ENCODE measurements at places on chromosomes 7 and 10.

GRCh38 chr7:156609010-156609877 lies 31.3 kb upstream of the RNF32 start:
- DNase-seq: no peak

DNA sequence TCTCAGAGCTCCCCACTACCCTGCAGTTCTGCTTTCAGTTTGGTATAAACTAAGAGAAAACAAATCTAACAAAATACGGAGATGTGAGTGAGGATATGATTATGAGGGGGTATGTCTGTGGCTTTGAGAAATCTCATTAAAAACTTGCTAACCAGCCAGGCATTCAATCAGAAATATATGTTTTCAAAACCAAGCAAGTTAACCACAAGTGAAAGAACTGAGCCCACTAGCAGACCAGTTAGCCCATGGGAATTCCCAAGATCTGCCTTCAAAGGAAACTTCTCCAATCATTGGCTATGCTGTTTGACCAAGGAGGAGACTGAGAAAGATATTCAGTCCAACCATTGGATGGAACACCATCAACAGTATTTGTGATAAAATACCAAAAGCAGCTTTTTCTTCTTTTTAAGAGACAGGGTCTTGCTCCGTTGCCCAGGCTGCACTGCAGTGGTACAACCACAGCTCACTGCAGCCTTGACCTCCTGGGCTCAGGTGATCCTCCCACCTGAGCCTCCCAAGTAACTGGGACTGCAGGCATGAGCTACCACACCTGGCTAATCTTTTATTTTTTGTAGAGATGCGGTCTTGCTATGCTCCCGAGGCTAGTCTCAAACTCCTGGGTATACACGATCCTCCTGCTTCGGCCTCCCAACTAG lies 41.2 kb downstream of the FGFR2 start:
- no peak for DNase-seq

GRCh38 chr10:84015877-84016595 lies 123.3 kb upstream of the GHITM start:
- no peak for DNase-seq

DNA sequence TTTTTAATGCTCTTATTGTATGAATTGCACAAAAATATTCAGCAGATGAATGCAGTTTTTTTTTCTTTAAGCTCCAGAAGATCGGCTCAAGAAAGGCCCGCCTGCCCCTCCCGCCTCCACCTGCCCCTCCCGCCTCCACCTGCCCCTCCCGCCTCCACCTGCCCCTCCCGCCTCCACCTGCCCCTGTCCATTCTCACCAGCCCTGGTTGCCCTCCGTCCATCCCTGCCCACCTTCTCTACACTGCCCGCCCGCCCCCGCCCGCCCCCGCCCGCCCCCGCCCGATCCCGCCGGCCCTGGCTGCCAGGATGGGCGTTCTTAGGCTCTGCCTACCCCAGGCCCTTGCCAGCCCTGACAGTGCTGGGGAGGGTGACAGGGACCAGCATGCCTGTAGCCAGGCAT lies 67.4 kb downstream of the GLRX3 start:
- no peak for DNase-seq

DNA sequence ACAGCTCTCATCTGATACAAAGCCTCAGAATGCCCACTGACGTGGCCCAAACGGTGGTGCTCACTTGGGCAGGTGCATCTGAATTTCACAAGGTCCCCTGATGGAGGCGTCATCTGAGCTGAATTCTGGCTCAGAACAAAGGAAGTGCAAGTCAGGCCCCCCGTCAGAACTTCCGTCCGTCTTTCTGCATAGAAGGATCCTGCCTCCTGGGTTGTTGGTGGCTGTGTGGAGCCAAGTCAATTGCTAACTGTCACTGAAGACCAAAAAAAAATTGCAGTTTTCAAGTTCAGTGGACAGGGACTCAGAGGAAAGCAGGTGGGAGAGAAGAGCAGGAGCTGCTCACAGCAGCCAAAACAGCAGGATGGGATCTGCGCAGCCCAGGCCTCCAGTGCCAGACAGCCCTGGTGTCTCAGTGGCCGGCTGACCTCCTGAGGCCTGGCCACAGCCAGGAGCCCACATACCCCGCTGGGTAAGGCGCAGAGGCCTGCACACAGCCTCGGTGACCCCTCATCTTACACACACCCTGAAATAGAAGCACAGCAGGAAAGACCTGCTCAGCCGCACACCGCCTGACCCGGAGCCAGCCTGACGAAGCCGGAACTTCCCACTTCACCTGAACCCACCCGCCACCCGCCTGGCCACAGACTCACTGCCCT lies 49.4 kb downstream of the PYROXD2 start:
- no peak for DNase-seq

GRCh38 chr7:117164620-117165019 lies 158.2 kb downstream of the WNT2 start:
- no peak for DNase-seq

DNA sequence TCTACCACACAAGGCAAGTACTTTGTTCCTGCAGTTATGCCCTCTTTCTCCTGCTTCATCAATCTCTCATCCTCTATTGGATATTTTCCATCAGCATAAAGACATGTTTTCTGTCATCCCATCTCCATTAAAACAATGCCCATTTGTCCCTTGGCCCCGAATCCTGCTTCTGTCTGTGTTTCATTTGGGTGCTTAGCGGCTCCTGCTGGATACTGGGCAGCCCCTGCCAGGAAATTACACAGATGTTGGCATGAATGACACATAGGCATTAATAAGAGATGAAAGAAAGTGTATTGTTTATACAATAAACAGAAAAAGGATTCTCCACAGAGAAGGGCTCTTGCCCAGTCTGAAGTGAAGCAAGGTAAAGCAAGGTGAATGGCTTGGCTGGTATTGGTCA lies 765.3 kb downstream of the REEP3 start:
- DNase-seq: no peak

GRCh38 chr7:78095549-78095948 lies 297.0 kb downstream of the PHTF2 start:
- no peak for DNase-seq

DNA sequence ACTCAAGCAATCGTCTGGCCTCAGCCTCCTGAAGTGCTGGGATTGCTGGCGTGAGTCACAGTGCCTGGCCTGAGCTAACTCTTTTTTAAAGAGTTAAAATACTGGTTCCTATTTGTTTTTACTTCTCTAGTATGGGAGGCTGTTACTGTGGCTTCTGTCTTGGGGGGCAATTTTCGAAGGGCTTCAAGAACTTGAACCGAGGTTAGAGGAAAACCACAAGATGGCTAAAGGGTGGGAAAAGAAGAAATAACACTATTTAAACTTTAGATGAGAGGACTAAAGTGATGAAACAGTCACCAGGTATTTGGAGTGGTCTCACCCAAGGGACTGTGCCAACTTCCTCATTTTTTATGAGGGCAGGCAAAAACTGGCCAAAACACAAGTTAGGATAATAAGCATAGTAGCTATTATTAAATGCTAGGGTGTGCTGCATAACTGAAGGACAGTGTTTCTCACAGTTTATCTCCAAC lies 17.8 kb downstream of the MET start:
- DNase-seq: peak; percentile 81

DNA sequence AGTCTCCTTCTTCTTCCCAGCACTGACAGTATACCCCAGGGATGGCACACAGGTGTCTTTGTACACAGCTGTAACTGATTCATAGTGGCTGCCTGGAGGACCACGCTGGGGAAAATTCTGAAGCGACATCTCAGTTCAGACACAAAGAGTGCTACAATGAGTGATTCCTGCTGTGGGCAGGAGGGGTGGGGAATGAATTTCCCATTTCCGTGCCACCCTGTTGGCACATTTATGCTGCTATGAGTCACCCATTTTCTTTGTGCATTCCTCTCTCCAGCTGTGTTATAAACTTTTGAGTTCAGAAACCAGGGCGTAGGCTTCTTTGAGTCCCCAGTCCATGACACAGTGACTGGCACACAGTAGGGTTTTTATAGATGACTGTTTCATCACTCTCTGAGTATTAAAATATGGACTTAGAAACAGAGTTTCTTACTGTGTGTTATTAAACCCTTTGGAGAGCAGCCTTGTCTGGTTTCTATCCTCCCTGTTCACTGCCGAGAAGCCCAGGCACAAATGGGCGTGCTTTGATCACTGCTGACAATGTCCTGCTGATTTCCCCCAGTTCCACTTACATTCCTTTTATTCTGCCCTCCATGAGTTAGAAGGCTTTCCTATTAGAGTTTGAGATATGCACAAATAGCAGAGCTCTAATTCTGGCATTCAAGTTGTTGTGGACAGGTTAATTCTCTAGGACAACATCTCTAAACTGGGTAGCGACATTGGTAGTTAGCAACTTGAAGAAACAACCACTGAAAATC lies 24.0 kb upstream of the NPS start:
- DNase-seq: peak; percentile 41

- DNase-seq: no peak
Observed at GRCh38 chr10:14192746-14193145, 138.0 kb downstream of the FRMD4A start.

DNA sequence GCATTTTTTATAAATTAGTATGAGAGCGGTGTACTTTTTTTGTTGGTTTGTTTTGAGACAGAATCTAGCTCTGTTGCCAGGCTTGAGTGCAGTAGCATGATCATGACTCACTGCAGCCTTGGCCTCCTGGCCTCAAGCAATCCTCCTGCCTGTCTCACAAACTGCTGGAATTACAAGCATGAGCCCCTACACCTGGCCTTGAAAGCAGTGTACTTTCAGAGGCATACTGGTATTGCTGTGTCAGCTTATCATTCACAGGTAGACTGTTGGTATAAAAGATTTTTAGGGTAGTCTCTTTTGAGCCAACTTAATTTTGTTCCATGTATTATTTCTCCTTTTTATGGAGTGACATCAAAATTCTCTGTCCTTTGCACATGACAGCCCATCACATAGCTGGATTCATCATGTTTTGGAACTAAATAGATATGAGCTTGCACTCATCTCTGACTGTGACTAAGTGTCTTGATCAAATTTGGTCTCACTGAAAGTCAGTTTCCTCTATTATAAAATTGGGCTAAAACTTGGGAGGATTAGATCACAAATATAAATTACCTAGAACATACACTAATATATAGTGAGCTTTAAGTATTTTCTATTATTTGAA lies 12.4 kb downstream of the GNAT3 start:
- DNase-seq: peak; percentile 73

- DNase-seq: peak; percentile 78
Observed at GRCh38 chr7:111561904-111562732, at the start of gene IMMP2L. Gene IMMP2L, minus strand, starts transcription at chr7:111562492.

DNA sequence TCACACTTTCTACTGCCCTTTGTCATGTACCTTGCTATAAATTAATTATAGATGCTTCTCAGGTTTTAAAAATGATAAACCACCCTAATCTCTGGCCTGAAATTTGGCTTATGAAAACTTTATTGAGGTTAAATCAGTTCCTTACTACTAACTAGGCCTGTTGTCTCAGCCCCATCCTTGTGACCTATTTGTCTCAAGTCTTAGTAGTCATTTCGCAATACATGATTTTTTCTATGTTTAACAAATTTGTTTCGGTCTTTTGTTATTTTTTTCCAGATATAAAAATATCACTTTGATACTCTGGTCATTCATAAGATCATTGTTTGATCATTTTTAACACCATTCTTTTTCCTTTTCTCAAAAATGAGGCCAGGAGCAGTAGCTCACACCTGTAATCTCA lies 411.6 kb downstream of the GFRA1 start:
- no peak for DNase-seq

DNA sequence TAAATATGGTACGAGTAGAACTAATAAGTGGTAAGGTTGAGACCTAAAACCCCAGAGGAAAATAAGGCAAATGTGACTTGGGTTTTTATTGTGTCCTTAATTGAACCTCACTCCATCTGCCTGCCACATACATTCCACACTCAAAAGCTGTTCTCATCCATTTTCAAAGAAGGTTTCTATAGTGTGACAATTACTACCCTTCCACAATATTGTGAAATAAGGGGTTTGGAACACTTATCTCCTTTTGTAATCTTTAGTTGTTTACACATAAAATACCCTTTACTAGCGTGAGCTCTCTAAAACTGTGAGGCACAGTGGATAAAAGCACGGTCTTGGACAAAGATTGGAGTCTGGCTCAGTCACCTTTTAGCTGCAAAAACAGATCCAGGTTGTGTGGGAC lies 166.6 kb downstream of the THSD7A start:
- no peak for DNase-seq

- DNase-seq: no peak
Observed at GRCh38 chr7:23373151-23374004, 74.2 kb downstream of the MALSU1 start.

DNA sequence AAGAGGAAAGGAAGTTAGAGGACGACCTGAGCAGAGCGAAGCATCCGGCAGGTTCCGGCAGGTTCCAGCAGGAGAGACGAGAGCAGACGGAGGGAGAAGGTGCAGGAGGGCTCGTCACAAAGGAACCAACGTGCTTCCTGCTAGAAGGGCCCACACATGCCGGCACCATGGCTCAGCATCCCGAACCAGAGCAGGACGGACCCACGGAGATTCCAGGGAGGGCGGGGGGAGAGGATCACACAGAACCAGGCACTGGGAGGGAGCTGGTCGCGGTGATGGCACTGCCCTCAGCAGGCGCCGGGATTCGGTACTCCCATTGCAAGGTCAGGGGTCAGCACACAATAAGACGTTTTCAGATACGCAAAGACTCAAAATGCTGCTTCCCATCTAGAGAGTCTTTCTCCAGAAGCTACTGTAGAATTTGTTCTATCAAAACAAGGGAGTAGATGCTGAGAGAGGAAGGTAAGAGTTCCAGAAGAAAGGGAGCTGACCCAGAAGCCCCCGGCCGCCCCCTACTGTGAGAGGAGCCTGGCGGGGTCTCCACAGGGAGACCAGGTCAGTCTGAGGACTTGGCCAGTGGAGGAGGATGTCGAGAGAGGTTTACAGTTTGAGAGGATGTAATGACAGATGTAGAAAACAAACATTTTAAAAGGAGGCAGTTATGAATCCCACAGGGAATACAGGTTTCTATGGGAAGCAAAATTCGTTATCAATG lies 23.6 kb upstream of the PWWP2B start:
- no peak for DNase-seq

GRCh38 chr7:73899731-73900142 lies 38.8 kb downstream of the TMEM270 start:
- DNase-seq: no peak

DNA sequence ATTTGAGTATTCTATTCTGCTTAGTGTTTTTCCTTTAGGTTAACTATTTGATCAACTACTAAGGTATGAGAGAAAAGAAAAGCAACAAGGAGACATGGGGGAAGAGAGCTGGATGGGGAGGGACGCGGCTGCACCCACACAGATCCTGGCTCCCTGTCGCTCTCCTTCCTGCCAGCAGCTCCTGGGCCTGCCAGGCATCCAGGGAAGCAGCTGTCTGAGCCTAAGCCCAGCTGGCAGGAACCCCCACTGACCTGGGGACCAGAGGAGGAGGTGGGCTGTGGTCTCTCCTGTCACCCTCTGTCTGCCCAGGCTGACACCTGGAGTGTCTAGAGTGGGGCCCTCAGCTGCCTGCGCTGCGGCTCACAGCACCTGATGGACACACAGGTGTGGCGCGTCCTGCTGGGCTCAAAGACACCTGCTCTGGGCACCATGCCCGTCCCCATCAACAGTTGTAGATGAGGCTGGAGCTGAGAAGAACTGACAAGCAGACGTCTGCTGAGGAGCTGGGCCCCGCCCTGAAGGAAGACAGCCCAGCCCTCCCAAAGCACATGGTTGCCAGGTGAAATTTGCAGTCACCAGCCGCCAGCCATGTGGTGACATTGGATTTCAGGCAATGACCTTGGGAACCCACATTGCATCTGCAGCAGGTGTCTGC lies 207.9 kb downstream of the PLXNA4 start:
- no peak for DNase-seq

GRCh38 chr7:131999193-131999592 lies 442.8 kb upstream of the PODXL start:
- no peak for DNase-seq

All from Caki2 (cell line).